ENCODE measurements at places on chromosomes 6 and 20. TPM values are rescaled to one million over a fixed set of nuclear protein-coding genes. Genes with fewer than 3 reads are reported as not detected.

GRCh38 chr6:116695401-116695800, 14.4 kb downstream of the KPNA5 start:
- no peak for DNase-seq
- no peaks in the 10 kb centered on the region for H3K4me1 ChIP-seq
- H3K36me3 ChIP-seq, result peaks cover 7% of the 10 kb centered on the region
- H3K27ac ChIP-seq, result no peak overlapping the region

DNA sequence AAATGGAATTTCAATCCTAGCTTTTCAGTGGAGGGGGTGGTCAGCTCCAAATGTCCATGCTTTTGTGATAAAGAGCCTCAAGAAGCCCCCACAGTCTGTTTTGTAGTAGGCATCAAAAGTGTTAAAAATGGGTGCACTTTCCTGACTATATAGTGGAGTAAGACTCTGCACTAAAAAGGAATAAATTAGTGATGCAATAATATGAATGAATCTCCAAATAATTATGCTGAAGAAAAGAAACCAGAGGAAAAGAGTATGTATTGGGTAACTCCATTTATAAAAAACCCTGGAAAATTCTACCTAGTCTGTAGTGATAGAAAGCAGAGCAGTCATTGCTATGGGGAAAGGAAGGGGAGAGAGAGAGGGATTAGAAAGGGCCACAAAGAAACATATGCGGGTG, 310.4 kb upstream of the SUPT3H start:
- H3K4me1 ChIP-seq, result peaks cover 10% of the 10 kb centered on the region
- H3K27ac ChIP-seq, result no peak overlapping the region
- no peaks in the 10 kb centered on the region for H3K27me3 ChIP-seq
- H3K4me3 ChIP-seq, result no peak overlapping the region
- no peak for DNase-seq
- H3K36me3 ChIP-seq, result no peaks in the 10 kb centered on the region

GRCh38 chr6:136077834-136078576, 172.1 kb downstream of the MTFR2 start:
- H3K27ac ChIP-seq, result no peak overlapping the region
- H3K36me3 ChIP-seq, result no peaks in the 10 kb centered on the region
- no peaks in the 10 kb centered on the region for H3K4me1 ChIP-seq
- H3K27me3 ChIP-seq, result no peaks in the 10 kb centered on the region
- no peak overlapping the region for H3K4me3 ChIP-seq

- H3K27me3 ChIP-seq, result no peaks in the 10 kb centered on the region
- H3K36me3 ChIP-seq, result no peaks in the 10 kb centered on the region
- peaks cover 45% of the 10 kb centered on the region for H3K4me1 ChIP-seq
- DNase-seq, result peak; percentile 43
- H3K4me3 ChIP-seq, result no peak overlapping the region
Observed at GRCh38 chr6:12578751-12579150, 137.8 kb upstream of the PHACTR1 start.

DNA sequence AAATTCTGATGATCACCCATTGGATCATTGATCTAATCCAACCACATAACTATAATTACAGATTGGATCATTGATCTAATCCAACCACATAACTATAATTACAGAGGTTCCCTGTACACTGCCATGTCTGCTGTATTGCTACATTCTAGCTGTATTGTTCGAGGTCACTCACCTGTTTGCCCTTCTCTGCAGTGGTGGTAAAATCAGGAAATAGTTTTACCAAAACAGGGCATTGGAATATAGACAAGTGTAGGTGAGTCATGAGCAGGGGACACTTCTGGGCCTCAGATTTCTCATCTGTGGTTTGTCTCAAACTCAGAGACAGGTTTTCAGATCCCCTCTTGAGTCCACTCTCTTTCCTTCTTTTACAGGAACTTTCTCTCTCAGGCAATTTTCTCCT, 9.0 kb upstream of the AFDN start:
- peaks cover 5% of the 10 kb centered on the region for H3K4me1 ChIP-seq
- no peaks in the 10 kb centered on the region for H3K36me3 ChIP-seq
- peak; percentile 24 for DNase-seq

GRCh38 chr6:148548749-148549140, 198.1 kb upstream of the UST start:
- peaks cover 46% of the 10 kb centered on the region for H3K36me3 ChIP-seq
- H3K27ac ChIP-seq, result no peak overlapping the region
- H3K4me3 ChIP-seq, result no peak overlapping the region
- no peak for DNase-seq
- no peaks in the 10 kb centered on the region for H3K27me3 ChIP-seq

GRCh38 chr20:62739581-62740285, 31.1 kb downstream of the NTSR1 start:
- H3K4me1 ChIP-seq, result peaks cover 20% of the 10 kb centered on the region
- H3K36me3 ChIP-seq, result no peaks in the 10 kb centered on the region
- H3K27ac ChIP-seq, result peak overlapping the region; percentile 67
- peak overlapping the region; percentile 71 for H3K4me3 ChIP-seq
- H3K27me3 ChIP-seq, result no peaks in the 10 kb centered on the region
- DNase-seq, result peak; percentile 72

GRCh38 chr6:144939921-144940320, 654.8 kb downstream of the UTRN start:
- no peak for DNase-seq
- no peaks in the 10 kb centered on the region for H3K36me3 ChIP-seq
- no peak overlapping the region for H3K4me3 ChIP-seq

DNA sequence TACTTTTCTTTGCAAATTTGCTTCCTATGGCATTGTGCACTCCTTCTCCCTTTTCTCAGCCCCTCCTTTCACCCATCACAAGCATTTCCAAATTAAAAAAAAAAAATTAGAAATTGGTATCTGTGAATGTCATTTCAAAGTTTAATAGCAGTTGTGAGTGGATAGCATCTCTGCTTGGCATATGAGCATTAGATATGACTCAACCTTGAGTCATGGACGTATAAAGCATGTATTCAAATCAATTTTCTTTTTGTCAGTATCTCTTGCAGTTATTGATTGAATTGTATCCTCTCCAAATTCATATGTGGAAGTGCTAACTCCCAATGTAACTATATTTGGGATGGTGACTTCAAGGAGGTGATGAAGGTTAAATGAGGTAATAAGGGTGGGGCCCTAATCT, 60.1 kb upstream of the MAP3K7 start:
- no peak for DNase-seq
- no peaks in the 10 kb centered on the region for H3K36me3 ChIP-seq
- H3K27me3 ChIP-seq, result no peaks in the 10 kb centered on the region
- no peaks in the 10 kb centered on the region for H3K4me1 ChIP-seq

GRCh38 chr6:32291543-32291942, 67.7 kb upstream of the NOTCH4 start:
- H3K4me3 ChIP-seq, result no peak overlapping the region
- peaks cover 80% of the 10 kb centered on the region for H3K27me3 ChIP-seq
- DNase-seq, result no peak
- H3K36me3 ChIP-seq, result no peaks in the 10 kb centered on the region
- no peaks in the 10 kb centered on the region for H3K4me1 ChIP-seq
- H3K27ac ChIP-seq, result no peak overlapping the region

DNA sequence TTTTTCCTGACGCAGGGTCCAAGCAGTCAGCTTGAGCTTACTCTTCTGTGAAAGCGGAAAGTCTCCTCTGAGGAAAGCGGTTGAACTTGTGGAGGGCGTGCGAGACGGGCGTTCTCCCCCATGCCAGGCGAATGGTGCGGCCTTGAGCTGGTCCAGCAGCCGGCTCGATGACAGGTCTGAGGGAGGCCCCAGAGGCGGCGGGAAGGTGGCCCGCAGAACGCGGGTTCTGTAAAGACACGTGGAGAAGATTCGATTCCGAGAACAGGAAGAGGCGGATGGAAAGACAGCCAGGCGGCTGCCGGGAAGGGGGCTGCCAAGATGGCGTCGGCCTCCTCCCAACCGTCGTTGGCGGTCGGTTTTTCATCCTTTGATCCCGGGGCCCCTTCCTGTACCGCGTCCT, 75.6 kb upstream of the TXNDC5 start:
- no peak overlapping the region for H3K27ac ChIP-seq
- H3K27me3 ChIP-seq, result no peaks in the 10 kb centered on the region
- no peak overlapping the region for H3K4me3 ChIP-seq
- peaks cover 8% of the 10 kb centered on the region for H3K4me1 ChIP-seq

DNA sequence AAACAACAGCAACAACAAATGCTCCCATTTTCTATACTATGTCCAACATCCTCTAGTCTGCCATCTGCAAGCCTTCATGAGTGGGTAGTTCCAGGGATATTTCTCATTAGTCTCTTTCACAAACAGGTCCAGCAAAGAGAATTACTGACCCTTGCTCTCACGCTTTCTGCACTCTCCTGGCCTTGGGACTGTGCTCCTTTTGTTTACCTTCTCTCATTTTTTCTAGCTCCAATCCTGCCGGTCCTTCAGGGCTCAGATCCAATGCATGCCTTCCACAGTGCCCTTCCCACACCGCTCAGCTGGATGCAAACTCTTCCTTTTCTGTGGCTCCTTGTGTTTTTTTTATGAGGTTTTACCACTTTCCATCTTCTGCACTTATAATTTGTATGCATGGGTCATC, 47.2 kb downstream of the ADTRP start:
- no peak overlapping the region for H3K4me3 ChIP-seq
- no peak for DNase-seq
- peaks cover 2% of the 10 kb centered on the region for H3K36me3 ChIP-seq
- peaks cover 5% of the 10 kb centered on the region for H3K4me1 ChIP-seq
- H3K27ac ChIP-seq, result no peak overlapping the region
- no peaks in the 10 kb centered on the region for H3K27me3 ChIP-seq

DNA sequence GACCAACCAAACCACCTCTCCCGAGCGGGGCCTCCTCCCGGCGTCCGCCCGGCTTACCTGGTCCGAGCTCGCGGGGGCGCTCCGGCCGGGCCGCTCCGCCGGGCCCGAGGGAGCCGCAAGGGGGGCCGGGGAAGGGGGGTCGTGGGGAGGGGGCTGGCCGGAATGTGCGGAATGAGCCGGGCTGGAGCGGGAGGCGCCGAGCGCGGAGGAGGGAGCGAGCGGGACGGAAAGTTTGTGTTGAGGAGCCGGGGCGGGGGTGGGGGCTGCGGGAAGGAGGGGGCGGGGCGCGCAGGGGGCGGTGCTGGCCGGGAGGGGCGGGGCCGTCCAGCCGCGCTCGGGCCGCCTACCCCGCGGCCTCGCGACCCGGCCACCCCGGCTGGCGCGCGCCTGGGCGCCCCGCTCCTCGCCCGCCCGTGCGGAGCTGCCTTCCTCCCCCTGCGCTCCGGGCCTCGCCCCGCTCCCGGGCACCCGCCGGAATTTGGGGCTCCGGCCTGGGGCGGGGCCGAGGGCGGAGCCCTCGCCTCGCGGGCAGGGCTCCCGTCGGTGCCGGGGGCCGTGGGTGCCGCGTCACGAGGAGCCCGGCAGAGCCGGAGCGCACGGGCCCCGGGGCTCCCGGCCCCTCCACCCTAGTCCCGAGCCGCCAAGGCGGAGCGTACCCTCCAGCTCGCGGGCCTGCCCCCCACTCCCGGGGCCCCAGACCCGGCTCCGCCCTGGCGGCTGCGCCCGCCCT, at the start of gene TEAD3:
Gene TEAD3 (minus strand): TSS at position 239 of the 730 bp plus-strand sequence.
- peak within 1 kb of the TSS; percentile 73 for H3K4me3 ChIP-seq
- peaks cover 17% of the 10 kb centered on the region for H3K4me1 ChIP-seq
- no peaks in the 10 kb centered on the region for H3K36me3 ChIP-seq
- no peak within 1 kb of the TSS for H3K27ac ChIP-seq

- no peaks in the 10 kb centered on the region for H3K27me3 ChIP-seq
- H3K27ac ChIP-seq, result no peak overlapping the region
- no peak for DNase-seq
- H3K4me1 ChIP-seq, result peaks cover 6% of the 10 kb centered on the region
- no peak overlapping the region for H3K4me3 ChIP-seq
Observed at GRCh38 chr6:136467186-136467585, 83.0 kb downstream of the MAP7 start.

DNA sequence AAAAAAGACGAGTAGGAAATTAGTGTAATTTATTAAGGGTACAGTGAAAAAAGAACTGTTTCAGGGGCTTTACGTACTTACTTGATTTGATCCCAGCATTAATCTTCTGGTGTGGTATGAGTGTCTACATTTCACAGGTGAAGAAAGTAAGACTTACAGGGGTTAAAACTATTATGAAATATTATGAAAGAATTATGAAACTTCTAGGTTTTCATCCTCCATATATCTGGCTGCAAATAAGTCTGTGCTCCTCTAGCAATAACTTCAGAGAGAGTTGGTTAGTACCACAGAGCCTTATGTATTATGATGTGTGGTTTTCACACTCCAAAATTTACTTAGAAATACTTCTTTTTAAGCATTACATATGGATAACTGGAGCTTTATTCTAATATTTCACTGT, 41.9 kb downstream of the ZFAND3 start:
- DNase-seq, result no peak
- no peak overlapping the region for H3K4me3 ChIP-seq
- peaks cover 6% of the 10 kb centered on the region for H3K36me3 ChIP-seq
- no peaks in the 10 kb centered on the region for H3K27me3 ChIP-seq
- H3K4me1 ChIP-seq, result peaks cover 32% of the 10 kb centered on the region
- H3K27ac ChIP-seq, result no peak overlapping the region

DNA sequence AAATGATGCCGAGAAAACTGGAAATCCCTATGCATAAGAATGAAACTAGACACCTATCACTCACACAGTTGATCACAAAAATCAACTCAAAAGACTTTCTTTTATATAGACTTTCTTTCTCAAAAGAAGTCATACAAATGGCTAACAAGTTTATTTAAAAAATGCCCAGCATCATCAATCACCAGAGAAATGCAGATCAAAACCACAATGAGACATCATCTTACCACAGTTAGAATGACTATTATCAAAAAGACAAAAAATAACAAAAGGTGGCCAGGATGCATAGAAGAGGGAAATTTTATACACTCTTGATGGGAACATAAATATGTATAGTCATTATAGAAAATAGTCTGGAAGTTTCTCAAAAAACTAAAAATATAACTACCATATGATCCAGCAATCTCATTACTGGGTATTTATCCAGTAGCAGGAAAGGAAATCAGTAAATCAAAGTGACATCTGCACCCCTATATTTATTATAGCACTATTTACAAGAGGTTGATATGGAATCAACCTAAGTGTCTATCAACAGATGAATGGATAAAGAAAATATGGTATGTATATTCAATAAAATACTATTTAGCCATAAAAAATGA, 3.4 kb upstream of the RNF217 start:
- peaks cover 30% of the 10 kb centered on the region for H3K4me1 ChIP-seq
- peak; percentile 54 for DNase-seq
- peaks cover 12% of the 10 kb centered on the region for H3K36me3 ChIP-seq
- no peaks in the 10 kb centered on the region for H3K27me3 ChIP-seq
- H3K27ac ChIP-seq, result no peak overlapping the region

DNA sequence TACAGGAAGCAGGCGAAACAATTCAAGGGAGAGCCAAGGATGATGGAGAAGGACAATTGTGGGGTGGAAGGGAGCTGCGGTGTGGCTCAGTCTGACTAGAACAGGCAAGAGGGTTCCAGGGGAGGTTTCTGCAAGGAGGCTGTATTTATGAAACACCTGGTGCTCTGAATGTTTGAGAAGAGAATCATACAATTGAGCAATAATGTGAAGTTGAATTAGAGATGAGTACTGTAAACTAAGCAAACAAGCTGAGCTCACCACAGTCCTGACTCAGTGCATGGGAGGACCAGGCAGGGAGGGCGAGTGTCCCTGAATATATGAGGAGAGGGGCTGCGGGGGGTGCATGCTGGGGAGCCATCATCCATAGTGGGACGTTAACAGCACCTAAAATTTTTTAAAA, 279.7 kb downstream of the KIF16B start:
- no peaks in the 10 kb centered on the region for H3K36me3 ChIP-seq
- H3K4me1 ChIP-seq, result no peaks in the 10 kb centered on the region
- no peaks in the 10 kb centered on the region for H3K27me3 ChIP-seq
- H3K4me3 ChIP-seq, result no peak overlapping the region
- H3K27ac ChIP-seq, result no peak overlapping the region

The CFAP61 gene
- total RNA-seq, result 1.4 TPM

The SLC26A8 gene
- total RNA-seq, result not detected

The TNF gene
- not detected for total RNA-seq

The RGS17 gene
- total RNA-seq, result 2.5 TPM
